ENCODE measurements at places on chromosomes 3 and 15. TPM values are rescaled to one million over a fixed set of nuclear protein-coding genes. Genes with fewer than 3 reads are reported as not detected.

The LAMB2 gene
- polyA plus RNA-seq, result 397 TPM

GRCh38 chr3:136036306-136036705, 70.8 kb downstream of the PPP2R3A start:
- DNase-seq, result no peak

GRCh38 chr15:73153024-73153423, 100.8 kb downstream of the NEO1 start:
- no peak for DNase-seq

The SLC12A1 gene
- polyA plus RNA-seq, result 393 TPM

DNA sequence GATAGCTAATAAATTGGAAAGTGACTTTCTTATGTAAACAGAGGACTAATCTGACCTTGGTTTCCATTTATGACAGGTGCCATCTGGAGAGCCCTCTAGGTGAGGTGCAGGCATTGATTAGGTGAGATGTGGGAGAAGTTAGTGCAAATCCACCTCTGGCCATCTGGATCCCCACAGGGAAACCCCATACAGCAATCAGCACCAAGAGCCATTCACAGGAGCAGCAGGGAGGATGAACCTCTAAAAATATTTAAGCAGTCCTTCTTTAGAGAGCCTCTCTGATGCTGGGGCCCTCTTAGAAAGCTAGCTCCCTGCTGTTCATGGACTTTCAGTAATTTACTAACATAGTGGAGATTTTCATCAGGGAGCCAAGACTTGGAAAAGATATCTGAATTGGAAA, 69.3 kb downstream of the CLSTN2 start:
- DNase-seq, result no peak

DNA sequence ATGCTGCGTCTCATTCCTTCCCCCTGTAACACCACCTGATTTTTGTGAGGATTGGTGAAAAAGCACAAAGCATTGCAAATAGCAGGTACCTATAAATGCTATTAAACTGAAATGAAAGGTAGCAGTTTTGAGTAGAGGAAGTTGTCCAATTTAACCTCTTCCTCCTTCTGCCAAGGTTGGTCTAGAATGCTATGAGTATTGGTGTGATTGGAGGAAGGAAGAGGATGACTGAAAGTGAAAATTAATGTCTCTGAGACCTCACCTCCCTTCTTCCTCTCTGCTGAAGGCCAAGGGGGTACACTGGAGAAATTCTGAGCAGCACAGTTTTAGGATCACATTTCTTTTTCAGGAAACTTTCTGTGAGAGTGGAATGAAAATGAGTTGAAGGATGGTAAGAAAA, 94.4 kb downstream of the DTWD1 start:
- no peak for DNase-seq

DNA sequence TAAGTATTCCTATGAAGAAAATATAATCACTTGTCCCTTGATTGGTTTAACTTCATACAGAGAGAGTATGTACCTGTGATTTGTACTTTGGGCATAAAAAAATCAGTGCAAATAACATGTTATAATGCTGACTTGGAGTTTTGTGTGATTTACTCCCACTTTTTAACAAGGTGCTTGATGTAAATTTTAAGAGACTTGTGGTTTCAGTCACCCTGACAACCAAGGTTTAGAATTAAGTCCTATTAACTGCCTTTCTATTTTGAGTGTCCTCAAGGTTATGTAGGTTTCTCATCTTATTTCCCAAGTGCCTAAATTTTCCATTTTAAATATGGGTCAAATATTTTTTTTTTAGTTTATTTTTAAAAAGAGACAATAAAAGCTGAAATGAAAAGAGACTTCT, 244.6 kb downstream of the CADPS start:
- no peak for DNase-seq

DNA sequence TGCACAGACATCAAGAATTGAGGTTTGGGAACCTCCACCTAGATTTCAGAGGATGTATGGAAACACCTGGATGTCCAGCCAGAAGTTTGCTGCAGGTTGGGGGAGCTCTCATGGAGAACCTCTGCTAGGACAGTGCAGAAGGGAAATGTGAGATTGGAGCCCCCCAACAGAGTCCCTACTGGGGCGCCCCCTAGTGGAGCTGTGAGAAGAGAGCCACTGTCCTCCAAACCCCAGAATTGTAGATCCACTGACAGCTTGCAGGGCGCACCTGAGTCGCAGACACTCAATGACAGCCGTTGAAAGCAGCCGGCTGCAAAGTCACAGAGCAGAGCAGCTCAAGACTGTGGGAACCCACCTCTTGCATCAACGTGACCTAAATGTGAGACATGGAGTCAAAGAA, 34.6 kb upstream of the EPHA6 start:
- no peak for DNase-seq

The KLHL6 gene
- 1.7 TPM for polyA plus RNA-seq

GRCh38 chr3:126616931-126617330, 38.0 kb downstream of the TXNRD3 start:
- DNase-seq, result no peak

The INTS14 gene
- 51.0 TPM for polyA plus RNA-seq

DNA sequence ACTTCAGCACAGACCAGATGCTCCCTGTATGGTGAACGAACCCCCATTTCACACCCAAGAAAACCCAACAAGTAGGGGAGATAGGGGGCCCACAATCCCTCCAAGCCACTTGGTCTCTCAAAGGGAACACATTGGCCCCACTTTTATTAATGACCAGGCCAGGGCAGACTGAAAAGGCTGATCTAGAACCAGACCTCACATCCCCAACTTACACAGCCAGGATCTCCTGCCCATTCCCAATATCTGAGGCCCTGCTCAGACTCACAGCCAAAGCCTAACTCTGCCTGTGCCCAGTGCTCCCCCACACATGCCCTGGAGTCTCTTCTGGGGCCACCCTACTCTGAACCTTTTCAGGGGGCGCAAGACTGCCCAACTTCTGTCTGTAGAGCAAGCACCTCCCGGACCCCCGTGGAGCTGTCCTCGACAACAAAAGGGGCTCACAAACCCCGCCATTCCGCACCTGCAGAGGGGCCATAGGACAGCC, 1.8 kb downstream of the PLXNB1 start:
- no peak for DNase-seq

- no peak for DNase-seq
Observed at GRCh38 chr15:51367322-51367976, 26.0 kb downstream of the GLDN start.
